ENCODE measurements at places on chromosomes 4 and X.

- no peak for DNase-seq
Measured at GRCh38 chrX:67693928-67694327, 150.1 kb downstream of the AR start.

- DNase-seq, result no peak
Measured at GRCh38 chrX:13373431-13374187, 53.8 kb upstream of the ATXN3L start.

DNA sequence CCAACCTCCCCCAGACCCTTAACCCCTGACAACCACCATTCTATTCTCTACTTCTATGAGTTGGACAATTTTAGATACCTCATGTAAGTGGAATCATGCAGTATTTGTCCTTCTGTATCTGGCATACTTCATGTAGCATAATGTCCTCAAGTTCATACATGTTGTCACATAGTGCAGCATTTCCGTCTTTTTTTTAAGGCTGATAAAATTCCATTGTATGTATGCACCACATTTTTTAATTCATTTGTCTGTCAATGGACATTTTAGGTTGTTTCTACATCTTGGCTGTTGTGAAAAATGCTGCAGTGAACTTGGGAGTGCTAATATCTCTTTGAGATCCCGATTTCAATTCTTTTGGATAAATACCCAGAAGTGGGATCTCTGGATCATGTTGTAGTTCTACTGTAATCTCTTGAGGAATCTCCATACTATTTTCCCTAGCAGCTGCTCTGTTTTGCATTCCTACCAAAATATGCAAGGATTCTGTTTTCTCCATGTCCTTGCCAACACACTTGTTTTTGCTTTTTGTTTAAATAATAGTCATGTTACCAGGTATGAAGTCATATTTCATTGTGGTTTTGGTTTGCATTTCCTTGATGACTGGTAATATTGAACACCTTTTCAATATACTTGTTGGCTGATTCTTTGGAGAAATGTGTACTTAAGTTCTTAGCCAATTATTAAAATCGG is 48.8 kb upstream of the ADAD1 start:
- no peak for DNase-seq

- no peak for DNase-seq
Measured at GRCh38 chr4:30770049-30770549, 49.9 kb downstream of the PCDH7 start.

DNA sequence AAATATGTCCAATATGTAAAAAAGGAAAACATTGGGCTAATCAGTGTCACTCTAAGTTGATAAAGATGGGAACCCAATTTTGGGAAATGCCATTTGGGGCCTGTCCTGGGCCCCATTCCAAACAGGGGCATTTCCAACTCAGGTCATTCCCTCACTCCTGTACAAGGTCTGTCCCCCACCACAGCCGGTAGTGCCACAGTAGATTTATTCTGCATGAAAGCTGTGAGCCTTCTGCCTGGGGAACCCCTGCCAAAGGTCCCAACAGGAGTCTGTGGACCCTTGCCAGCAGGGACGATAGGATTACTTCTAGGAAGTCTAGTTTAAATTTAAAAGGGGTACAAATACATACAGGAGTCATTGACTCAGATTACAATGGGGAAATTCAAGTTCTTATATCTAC is 317.6 kb upstream of the GNPDA2 start:
- DNase-seq, result no peak

- DNase-seq, result no peak
Measured at GRCh38 chr4:90844241-90844640, 717.0 kb downstream of the CCSER1 start.

DNA sequence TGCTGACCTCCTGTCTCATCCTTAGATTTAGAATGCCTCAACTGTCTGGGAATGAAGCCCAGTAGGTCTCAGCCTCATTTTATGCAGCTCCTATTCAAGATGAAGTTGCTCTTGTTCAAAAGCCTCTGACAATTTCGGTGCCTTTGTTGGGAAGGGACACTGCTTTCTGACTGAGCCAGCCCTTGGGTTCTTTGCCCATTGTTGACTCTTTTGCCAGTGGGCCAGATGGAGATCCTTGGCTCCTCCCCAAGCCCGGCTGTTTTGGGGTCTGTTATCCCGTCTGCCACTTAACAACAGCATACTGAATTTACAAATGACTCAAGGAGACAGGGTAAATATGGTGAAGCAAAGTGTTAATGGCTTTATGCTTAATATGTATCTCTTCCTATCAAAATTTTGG is 58.3 kb upstream of the PRKX start:
- no peak for DNase-seq

DNA sequence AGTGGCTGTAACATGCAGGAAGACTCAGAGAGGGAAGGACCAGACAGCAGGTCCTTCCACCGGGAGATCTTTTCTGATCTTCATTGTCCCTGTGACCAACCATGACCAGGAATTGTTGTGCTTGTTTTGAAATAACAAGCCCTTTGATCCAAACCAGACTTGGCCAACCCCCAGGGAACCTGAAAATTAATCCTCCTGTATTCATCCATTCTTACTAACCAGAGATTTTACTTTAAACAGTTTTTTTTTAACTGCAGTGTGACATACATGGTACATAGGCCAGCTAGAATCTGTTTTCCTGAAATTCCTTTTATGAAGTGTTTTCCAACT is 4.0 kb downstream of the WFS1 start:
- DNase-seq, result no peak

DNA sequence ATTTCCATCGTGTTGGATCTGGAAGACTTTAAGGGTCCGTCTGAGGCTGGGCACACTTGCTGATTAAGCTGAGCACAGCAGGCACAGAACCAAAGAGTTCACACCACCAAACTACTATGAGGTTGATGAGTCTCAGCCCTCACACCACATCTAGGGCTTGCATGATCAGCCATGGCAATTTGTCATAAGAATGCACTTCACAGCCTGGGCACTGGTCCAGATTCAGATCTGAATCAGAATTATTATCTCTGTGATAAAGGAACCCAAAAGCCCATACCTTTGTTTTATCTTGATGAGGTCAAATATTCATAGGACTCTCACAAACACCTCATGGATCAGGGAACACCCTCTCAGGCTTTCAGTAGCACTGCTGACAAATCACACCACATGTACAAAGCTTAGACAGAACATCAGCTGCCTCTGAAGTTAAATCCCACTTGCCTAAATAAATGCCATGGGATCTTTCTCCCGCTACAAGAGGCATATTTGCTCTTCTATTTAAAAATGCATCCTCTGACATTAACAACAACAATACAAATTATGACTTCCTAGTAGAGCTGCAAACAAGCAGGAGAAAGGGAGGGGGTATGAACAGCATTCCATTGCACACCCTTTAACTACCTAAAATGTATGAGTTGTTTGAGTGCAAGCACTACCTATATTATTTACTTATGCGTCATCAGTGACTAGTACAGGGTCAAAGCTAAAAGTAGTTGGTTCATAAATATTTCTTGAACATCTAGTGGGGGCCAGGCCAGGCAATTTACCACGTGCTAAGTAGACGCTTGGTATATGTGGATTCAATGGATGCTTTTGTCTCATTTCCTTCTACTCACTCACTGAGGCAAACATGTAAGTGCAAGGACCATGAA is 186.3 kb upstream of the FGF13 start:
- no peak for DNase-seq

DNA sequence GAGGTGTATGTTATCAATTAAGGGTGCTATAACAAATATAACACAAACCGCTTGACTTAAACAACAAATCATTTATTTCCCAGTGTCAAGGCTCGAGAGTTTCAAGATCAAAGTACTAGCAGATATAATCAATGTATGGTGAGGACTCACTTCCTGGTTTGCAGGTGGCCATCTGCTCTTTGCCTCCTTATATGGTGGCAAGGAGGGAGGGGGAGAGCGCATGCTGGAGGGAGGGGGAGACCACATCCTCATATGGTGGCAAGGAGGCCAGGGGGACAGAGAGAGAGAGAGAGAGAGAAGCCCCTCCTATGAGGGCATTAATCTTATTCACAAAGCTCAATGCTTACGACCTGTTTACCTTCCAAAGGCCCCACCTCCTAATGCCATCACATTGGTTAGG is 372.3 kb upstream of the SPOCK3 start:
- no peak for DNase-seq

GRCh38 chrX:17474892-17475291 is 99.9 kb downstream of the NHS start:
- no peak for DNase-seq

DNA sequence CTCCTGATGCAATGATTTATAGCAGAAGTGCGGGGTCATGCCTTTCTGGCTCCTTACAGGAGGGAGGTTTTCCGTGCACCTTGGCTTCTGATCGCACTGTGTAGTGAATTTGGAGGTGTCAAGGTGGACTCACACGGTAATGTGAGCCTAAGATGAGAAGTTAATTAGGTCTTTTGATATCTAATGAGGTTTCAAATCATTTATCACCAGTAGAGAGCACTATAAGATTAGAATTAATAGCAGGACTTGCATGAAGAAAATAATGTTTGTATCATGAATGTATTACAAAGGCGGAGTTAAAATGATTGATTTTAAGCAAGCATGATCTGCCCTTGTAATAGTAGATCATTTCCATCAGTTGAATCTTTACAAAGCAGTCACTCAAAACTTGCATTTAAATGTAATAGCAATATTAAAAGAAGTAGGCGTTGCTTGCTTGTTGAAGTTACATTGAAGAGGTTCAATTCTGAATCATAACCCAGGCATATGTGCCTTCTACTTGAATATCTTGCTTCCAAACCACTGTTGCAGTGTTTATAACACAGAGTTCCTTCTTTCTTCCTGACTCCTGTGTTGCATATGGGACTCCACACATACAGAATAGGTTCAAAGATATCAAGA is 152.1 kb downstream of the FMR1NB start:
- no peak for DNase-seq

DNA sequence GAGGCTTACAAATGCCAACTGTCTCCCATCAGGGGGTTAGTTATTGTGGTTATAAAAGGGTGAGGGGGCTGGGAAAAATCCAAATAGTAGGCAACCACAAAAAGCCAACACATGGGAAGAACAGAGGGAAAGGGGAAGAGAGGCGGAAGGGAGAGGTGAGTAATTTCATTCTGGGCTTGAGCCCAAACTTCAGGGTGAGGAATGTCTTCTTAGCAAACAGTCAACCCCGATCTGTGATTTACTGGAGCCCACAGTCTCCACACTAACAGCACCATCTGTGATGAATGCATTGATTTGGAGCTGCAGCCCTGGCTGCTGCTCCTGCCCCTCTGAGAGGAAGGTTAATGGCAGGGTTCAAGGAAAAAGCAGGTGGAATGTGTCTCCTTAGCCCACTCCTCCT is 162.2 kb upstream of the GPR101 start:
- DNase-seq, result no peak

DNA sequence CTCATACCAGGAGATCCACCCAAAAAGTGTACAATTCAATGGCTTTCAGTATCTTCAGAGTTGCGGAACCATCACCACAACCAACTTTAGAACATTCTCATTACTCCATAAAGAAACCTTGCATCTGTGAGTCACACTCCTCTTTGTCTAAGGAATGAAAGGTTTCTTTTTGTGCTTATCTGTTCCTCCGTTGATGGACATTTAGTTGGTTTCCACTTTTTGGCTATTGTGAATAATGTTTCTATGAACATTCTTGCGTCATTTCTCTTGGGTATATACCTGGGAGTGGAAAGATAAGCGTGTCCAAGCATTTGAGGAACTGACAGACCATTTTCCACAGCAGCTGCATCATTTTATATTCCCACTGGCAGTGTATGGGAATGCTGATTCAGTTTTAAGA is 10.6 kb downstream of the FAM184B start:
- DNase-seq, result no peak

DNA sequence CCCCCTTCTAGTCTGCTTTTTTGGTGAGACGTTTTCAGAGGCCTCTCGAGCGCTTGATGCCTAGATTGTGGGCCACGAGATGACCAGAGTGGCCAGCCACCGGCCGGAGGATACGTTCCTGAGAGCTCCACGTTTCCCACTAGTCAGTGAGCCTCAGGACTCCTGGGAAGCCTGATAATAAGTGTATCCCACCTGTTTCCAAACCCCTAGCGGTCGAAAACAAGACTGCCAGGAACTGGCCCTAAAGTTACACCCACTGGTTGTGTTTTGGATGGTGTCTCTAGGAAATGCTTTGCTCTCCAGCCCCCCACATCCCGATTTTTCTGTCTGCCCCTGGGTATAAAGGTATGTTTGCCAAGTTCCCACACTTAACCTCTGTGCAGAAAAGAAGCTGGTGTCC is 4.6 kb upstream of the RS1 start:
- DNase-seq, result no peak

GRCh38 chr4:168119890-168120289 is 27.6 kb downstream of the ANXA10 start:
- DNase-seq, result no peak

DNA sequence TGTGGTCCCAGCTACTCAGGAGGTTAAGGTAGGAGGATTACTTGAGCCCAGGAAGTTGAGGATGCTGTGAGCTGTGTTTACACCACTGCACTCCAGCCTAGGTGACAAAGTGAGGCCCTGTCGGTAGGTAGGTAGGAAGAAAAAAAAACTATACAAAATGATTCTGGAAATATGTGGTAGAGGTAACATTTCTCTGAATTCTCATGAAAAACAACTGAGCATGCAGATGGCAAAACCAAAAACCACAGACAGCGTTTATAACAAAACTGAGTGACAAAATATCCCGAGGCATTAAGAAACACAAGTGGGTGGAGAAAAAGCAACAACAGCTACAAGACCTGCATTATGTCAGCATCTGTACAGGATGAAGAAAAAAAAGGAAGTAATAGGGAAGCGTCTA is 211.7 kb downstream of the DLG3 start:
- DNase-seq, result no peak

DNA sequence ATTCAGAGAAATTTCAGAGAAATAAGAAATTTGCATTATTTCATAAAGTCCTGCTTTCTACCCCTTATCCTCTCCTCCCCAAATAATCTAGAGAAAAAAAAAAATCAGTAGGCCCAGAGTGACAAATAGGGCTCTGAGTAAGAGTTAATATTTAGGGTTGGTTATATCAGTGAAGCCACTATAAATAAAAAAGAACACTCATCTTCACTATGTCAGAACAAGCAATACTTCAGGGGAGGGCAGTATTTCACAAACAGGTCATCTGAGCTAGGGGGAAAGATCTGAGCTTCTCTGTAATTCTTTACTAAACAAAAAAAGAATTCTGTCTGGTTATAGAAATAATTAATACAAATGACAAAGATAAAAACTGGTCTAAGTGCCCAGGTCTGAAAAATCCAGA is 39.4 kb downstream of the PDE5A start:
- no peak for DNase-seq

DNA sequence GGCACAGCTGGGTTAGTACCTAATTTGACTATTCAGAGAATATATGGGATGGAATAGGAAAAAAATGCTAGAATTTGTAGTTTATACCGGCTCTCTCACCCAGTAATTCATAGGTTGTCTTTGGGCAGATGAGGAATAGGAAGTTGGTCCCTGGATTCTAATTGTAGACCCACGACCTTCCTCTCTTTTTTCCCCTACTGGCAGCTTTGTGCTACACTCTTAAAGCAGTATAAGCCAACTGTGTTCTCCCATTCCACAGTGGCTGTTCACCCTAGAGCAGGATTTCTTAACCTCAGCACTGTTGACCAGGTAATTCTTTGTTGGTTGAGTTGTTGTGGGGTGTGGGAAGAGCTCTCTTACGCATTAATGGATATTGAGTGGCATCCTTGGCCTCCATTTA is 92.9 kb downstream of the FNIP2 start:
- no peak for DNase-seq

Data from natural killer cell (primary cell).